SK-MEL-5 (cell line): ENCODE measurements at places on chromosomes 3 and 15. TPM values are rescaled to one million over a fixed set of nuclear protein-coding genes. Genes with fewer than 3 reads are reported as not detected.

Gene CCDC54
- total RNA-seq, result not detected in 2 replicates

Gene C3orf20
- not detected in 2 replicates for total RNA-seq

Gene POLQ
- 5.6 and 5.7 TPM in 2 replicates for total RNA-seq

Gene SPATA16
- not detected in 2 replicates for total RNA-seq

Gene RLBP1
- 33.8 and 37.2 TPM in 2 replicates for total RNA-seq

Gene GASK1A
- total RNA-seq, result 0.11 TPM in 1 of 2 replicates, not detected in the other

Gene NOX5
- 4.0 TPM in 2 replicates for total RNA-seq

Gene FNDC3B
- total RNA-seq, result 34.4 TPM in 2 replicates

Gene PPP1R14D
- not detected in 2 replicates for total RNA-seq

Gene SLC2A2
- not detected in 2 replicates for total RNA-seq

Gene P3H2
- total RNA-seq, result 17.5 and 18.1 TPM in 2 replicates

Gene ZNF860
- total RNA-seq, result 3.9 and 6.1 TPM in 2 replicates

Gene SLC28A1
- not detected in 2 replicates for total RNA-seq

Gene AGBL1
- total RNA-seq, result not detected in 2 replicates

Gene TRH
- not detected in 2 replicates for total RNA-seq

Gene CD86
- total RNA-seq, result not detected in 2 replicates

Gene ADGRG7
- not detected in 2 replicates for total RNA-seq

Gene ISLR2
- not detected in 2 replicates for total RNA-seq

Gene CHRFAM7A
- total RNA-seq, result 0.40 and 1.9 TPM in 2 replicates

Gene DAZL
- total RNA-seq, result not detected in 2 replicates

Gene EXD1
- 0.51 TPM in 1 of 2 replicates, not detected in the other for total RNA-seq

Gene GPR62
- not detected in 2 replicates for total RNA-seq

Gene PLA1A
- 41.4 and 42.0 TPM in 2 replicates for total RNA-seq

Gene ZMYND10
- 0.61 TPM in 1 of 2 replicates, not detected in the other for total RNA-seq

Gene SOX2
- total RNA-seq, result 0.45 and 1.2 TPM in 2 replicates

Gene MCF2L2
- total RNA-seq, result 0.79 and 1.0 TPM in 2 replicates

Gene DUOXA1
- not detected in 2 replicates for total RNA-seq

Gene SLC22A13
- 0.34 TPM in 1 of 2 replicates, not detected in the other for total RNA-seq
